GM19239 (cell line): ENCODE measurements at places on chromosomes 2 and 18.

DNA sequence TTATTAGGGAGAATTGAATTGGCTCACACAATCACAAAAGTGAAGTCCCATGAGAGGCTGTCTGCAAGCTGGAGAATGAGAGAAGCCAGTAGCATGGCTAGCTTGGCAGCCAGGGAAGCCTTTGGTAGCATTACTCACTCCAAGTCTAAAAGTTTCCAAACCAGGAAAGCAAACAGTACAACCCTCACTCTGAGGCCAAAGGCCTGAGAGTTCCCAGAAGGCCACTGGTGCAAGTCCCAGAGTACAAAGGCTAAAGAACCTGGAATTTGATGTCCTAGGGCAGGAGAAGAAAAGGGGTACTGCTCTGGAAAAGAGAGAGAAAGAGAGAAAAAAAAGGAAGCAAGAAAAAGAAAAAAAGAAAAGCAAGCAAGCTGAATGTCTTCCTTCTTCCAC lies 318.2 kb downstream of the RND3 start:
- no peak for DNase-seq

DNA sequence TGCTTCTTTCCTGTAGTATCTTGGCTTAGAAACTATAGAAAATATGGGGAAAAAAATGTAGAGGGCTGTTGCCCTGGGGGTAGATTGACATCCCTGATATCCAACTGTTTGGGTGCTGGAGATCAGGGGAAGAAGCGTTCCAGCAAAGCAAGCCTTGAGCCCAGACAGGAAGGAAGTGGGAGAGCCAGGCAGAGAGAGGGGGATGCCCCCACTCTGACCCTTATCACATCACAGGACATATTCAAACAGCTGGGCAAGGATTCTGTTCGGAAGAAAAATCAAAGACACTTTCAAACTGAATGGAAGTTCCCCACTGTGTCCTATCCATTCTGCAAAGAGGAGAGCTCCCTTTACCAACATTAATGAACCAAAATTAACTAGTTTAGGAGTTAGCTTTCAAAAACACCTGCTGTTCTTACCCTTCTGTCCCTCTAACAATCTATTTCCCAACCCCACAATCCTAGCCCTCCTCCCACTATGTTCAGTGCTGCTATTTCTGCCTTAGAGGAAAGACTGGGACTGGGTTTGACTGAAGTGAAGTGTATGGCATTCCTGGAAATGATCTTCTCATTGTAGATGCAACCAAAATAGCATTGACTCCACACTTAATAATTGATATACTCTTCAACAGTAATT lies 16.9 kb upstream of the KCNG3 start:
- DNase-seq: no peak

DNA sequence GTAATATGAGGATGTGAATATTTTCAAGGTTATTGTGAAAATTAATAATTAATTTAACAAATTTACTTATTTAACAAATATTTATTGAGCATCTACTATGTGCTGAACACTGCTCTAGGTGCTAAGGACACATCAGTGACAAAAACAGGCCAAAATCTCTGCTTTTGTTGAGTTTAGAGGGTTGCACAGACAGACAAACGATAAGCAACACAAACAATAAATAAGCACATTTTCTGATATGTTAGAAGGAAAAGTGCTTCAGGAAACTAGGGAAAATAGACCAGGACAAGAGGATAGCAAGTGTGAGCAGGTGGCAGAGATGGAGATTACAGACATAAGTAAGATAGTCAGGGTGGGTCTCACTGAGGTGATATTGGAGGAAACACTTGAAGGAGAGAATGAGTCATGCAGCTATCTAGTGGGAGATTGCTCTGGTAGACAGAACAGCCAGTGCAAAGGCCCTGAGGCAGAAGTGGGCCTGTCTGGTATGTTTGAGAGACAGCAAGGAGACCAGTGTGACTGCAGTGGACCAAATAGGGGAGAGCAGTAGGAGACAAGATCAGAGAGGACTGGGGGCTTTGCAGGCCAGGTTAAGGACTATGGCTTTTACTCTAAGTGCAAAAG lies 38.3 kb downstream of the SFXN5 start:
- DNase-seq: no peak

DNA sequence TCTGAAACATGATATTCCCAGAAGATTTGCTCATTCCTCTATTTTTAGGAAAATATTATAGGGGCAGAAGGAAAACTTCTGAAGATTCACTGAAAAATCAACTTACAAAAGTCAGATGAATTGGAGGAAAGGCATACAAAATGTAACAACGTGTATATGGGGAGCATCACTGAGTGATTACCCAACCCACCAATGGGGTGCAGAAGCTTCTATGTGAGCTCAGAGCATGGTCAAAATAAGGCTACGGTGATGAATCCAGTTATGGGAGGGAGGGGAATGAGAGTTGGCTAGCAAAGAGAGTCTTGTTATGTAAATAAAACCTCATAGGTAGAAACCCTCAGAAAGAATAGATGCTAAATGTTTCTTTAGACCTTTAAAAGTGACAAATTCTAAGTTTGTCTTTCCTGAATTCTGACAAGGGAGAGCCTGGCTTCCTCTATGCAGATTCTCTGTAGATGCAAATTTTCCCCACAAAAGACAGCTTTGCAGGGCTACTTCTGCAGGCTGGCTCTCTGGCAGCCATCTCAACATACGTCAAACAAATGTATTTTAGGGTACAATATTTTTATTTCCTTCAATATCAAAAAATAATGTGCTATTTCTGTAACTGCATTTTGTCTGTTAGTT lies 171.4 kb upstream of the NDUFV2 start:
- DNase-seq: no peak

DNA sequence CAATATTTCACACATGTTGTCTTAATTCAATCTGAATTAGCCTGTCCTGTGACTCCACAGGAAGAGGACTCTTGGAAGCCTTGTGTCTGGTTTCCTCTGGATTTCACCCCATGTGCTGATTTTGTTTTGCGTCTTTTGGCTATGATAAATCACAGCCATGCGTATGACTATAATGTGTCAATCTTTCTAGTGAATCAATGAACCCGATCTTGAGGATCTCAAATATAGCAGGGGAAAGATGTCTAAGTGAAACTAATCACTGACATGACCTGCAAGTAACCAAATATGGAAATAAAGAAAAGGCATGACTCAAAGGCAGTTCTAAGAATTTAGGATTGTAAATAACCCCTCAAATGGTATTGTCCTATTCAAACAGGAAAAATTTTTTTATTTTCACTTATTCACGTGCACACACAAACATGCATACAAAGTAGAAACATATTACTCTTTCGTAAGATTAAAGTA lies 8.2 kb downstream of the WDFY1 start:
- no peak for DNase-seq

GRCh38 chr2:15806801-15807417 lies 133.4 kb upstream of the MYCN start:
- no peak for DNase-seq
